ENCODE measurements at places on chromosomes 1 and 21. TPM values are rescaled to one million over a fixed set of nuclear protein-coding genes. Genes with fewer than 3 reads are reported as not detected.

IL20 gene
- total RNA-seq: not detected

MRPL24 gene
- total RNA-seq: 189 TPM

CA14 gene
- total RNA-seq: not detected

SLAMF8 gene
- not detected for total RNA-seq

SPRR3 gene
- not detected for total RNA-seq

IL12RB2 gene
- total RNA-seq: not detected

FCRL2 gene
- total RNA-seq: not detected

AADACL3 gene
- total RNA-seq: not detected

GFI1 gene
- 0.23 TPM for total RNA-seq

TCHH gene
- 0.14 TPM for total RNA-seq

WDR64 gene
- total RNA-seq: not detected

AHDC1 gene
- 12.7 TPM for total RNA-seq

KCNH1 gene
- 2.4 TPM for total RNA-seq

ITLN2 gene
- not detected for total RNA-seq

OR10J1 gene
- not detected for total RNA-seq
